ENCODE measurements at places on chromosomes 4 and X.

DNA sequence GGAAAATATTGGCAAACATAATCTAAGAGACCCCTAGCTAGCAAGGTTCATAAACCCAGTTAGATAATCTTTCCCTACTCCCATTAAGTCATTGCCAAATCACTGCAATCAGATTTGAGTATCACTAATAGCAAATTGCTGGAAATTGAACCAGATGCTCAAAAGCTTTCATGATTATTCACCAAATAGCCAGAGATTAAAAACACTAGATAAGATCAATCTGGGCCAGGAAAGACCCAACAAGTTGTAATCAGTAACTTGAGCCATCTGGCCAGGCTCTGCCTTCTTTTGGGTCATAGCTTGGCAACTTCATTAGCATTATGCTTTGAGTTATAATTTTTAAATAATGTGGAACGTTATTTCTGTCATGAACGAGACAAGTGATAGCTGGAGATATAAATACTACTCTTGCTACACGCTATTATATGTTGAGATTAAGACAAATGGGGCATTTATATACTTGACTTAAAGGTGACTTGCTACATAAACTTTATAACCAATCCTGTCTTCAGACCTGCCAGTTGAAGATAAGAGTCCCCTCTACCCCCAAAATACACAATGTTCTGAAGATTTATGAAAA lies 196.6 kb upstream of the EDNRA start:
- no peak for DNase-seq

GRCh38 chr4:89296896-89297295 lies 10.7 kb downstream of the GPRIN3 start:
- DNase-seq, result no peak

- DNase-seq, result no peak
Measured at GRCh38 chrX:72641611-72642010, 69.0 kb upstream of the HDAC8 start.

DNA sequence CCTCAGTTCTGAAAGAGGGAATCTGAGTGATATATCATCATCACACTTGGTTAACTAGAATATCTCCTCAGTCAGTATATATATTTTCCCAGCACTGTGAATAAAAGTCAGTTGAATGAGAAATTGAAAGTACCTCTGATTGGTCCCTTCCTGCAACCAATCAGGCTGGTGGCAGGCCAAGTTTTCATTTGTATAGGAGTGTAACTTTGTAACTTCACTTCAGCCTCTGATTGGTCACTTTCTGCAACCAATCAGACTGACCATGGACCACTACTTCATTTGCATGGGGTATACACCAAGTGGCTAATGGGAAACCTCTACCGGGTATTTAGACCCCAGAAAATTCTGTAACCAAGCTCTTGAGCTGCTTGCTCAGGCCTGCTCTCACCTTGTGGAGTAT lies 2.0 kb upstream of the PGK1 start:
- DNase-seq, result no peak

GRCh38 chrX:8987672-8988250 lies 46.2 kb downstream of the FAM9B start:
- no peak for DNase-seq

DNA sequence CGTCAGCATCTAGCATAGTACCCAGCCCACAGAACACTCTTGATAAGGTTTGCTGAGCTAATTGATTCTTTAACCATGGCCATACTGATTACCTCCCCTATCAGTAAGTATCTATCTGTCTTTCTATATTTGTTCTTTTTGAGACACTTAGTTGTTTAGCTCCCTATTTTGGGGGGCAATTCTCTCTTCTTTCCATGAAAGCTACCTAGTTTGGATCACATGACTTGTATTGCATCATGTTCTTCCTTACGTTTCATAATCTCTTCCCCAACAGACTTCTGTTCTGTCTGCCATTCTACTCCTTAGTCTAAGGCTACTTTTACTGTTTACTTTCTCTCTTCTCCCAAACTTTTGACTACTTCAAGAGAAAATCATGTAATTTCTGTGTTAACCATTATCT lies 39.0 kb downstream of the TBC1D19 start:
- no peak for DNase-seq

Data from NCI-H2081 treated with DMSO at 0.1 percent for 48 hours (cell line).